ENCODE measurements at places on chromosomes 11 and 22.

DNA sequence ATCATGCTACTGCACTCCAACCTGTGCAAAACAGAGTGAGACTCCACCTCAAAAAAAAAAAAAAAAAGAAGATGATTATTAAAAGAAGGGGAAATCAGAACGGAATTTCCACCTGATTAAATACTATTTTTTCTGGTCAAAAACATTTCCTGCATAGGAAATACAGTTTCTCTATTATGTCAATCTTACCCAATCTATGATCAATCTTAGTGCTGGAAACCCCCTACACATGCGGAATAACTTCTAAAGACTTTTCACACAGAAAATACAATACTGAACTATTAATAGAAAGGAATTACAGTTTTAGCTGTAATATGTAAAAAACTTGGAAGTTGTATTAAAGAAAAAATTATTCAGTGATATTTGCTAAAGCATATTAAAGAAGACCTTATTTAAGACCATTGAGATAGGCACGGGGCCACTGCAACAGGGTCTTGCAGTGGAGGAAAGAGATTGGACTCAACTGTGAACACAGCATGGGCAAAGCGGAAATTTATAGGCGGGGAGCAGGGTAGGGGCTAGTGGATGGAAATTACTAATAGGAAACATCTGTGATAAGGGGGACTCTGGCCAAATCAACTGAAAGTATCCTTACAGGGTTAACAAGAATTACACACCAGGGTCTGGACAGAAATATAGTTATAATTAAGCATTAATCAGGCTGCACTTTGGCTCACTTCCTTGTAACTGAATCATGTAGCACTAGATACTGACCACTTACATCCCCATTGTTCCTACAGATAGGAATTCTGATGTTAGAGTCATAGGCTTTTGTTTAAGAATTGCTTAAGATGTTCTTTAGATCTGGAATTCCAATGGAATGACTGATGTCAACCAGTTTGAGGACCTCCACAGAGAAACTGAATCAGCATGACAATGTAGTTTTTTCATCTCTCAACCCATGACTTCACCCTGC lies 411.5 kb upstream of the DDI1 start:
- DNase-seq, result no peak
- H3K27ac ChIP-seq, result no peak overlapping the region

GRCh38 chr11:42412590-42412989 lies 899.2 kb upstream of the API5 start:
- no peaks in the 10 kb centered on the region for H3K27me3 ChIP-seq
- no peaks in the 10 kb centered on the region for H3K4me1 ChIP-seq
- H3K36me3 ChIP-seq, result no peaks in the 10 kb centered on the region
- no peak for DNase-seq
- no peak overlapping the region for H3K4me3 ChIP-seq

GRCh38 chr11:43523632-43524031 lies 156.9 kb upstream of the HSD17B12 start:
- H3K27ac ChIP-seq, result no peak overlapping the region
- H3K36me3 ChIP-seq, result no peaks in the 10 kb centered on the region
- DNase-seq, result no peak
- H3K4me1 ChIP-seq, result no peaks in the 10 kb centered on the region
- no peak overlapping the region for H3K4me3 ChIP-seq

GRCh38 chr11:118396097-118396501 lies 5.3 kb upstream of the ATP5MG start:
- no peaks in the 10 kb centered on the region for H3K27me3 ChIP-seq
- H3K4me3 ChIP-seq, result no peak overlapping the region
- H3K36me3 ChIP-seq, result peaks cover 76% of the 10 kb centered on the region
- no peak for DNase-seq

DNA sequence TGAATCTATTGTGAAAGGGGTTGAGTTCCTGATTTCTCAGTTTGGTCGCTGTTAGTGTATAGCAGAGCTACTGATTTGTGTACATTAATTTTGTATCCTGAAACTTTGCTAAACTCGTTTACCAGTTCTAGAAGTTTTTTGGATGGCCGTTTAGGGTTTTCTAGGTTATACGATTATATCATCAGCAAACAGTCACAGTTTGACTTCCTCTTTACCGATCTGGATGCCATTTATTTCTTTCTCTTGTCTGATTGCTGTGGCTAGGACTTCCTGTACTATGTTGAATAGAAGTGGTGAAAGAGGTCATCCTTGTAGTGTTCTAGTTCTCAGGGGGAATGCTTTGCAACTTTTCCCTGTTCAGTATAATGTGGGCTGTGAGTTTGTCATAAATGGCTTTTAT lies 24.6 kb upstream of the OOSP4B start:
- no peaks in the 10 kb centered on the region for H3K36me3 ChIP-seq
- no peak for DNase-seq
- H3K4me3 ChIP-seq, result no peak overlapping the region
- no peaks in the 10 kb centered on the region for H3K4me1 ChIP-seq

DNA sequence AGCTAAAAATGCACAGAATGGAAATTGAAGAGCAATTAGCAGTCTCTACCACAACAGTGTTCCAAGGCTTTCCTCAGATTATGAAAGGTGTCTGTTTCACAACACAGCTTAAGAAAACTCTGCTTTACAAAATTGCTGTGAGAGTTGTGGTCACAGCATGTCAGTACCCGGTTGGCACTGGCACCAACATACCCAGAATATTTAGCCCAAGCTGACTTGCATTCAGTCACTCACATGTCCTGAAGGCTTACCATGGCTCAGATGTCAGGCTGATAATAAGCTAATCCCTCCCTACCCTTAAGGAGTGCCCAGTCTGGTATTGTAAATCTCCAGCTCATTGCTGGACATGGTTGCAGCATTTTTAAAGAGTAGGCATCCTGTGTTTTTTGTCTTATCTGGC lies 14.9 kb downstream of the NCR3LG1 start:
- no peaks in the 10 kb centered on the region for H3K27me3 ChIP-seq
- no peak for DNase-seq
- peaks cover 7% of the 10 kb centered on the region for H3K36me3 ChIP-seq
- peaks cover 7% of the 10 kb centered on the region for H3K4me1 ChIP-seq
- H3K4me3 ChIP-seq, result no peak overlapping the region

DNA sequence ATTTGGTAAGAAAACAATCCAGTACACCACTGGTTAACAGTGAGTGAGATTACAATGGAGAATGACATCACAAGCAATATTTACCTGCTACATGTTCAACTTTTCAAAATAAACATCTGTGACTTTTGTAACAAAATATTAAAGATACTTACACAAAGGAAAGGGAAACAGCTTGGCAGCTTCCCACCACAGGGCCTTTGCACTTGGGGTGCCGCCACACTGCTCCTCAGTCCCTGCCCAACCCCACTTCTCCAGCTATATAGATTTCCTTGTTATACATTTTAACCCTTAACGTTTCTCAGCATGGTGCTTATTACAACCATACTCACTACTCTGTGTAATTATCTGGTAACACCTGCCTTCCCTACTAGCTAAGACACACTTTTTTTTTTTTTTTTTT lies 10.9 kb downstream of the KMT5B start:
- H3K4me3 ChIP-seq, result no peak overlapping the region
- H3K4me1 ChIP-seq, result peaks cover 76% of the 10 kb centered on the region
- no peak for DNase-seq
- H3K36me3 ChIP-seq, result no peaks in the 10 kb centered on the region

- DNase-seq, result no peak
- no peak overlapping the region for H3K4me3 ChIP-seq
- no peaks in the 10 kb centered on the region for H3K36me3 ChIP-seq
- H3K27ac ChIP-seq, result no peak overlapping the region
- no peaks in the 10 kb centered on the region for H3K4me1 ChIP-seq
These were observed 308.7 kb upstream of the ZC3H12C start for GRCh38 chr11:109784536-109784935.

- no peaks in the 10 kb centered on the region for H3K27me3 ChIP-seq
- peaks cover 36% of the 10 kb centered on the region for H3K36me3 ChIP-seq
- H3K27ac ChIP-seq, result peak overlapping the region; percentile 46
- peaks cover 5% of the 10 kb centered on the region for H3K4me1 ChIP-seq
These were observed 37.4 kb upstream of the ST14 start for GRCh38 chr11:130122141-130122575.

GRCh38 chr11:2704896-2705606 lies 5.3 kb upstream of the KCNQ1OT1 start:
- H3K27ac ChIP-seq, result no peak overlapping the region
- peak; percentile 72 for DNase-seq
- H3K27me3 ChIP-seq, result no peaks in the 10 kb centered on the region
- peaks cover 20% of the 10 kb centered on the region for H3K4me1 ChIP-seq

- no peaks in the 10 kb centered on the region for H3K36me3 ChIP-seq
- peaks cover 7% of the 10 kb centered on the region for H3K4me1 ChIP-seq
- peak within 1 kb of the TSS; percentile 58 for H3K27ac ChIP-seq
- DNase-seq, result peak; percentile 79
- peak within 1 kb of the TSS; percentile 71 for H3K4me3 ChIP-seq
These were observed at the start of gene CD44 for GRCh38 chr11:35138943-35139721. CD44 (plus strand) TSS chr11:35139171; CDS start chr11:35139304, 133 bp downstream.

DNA sequence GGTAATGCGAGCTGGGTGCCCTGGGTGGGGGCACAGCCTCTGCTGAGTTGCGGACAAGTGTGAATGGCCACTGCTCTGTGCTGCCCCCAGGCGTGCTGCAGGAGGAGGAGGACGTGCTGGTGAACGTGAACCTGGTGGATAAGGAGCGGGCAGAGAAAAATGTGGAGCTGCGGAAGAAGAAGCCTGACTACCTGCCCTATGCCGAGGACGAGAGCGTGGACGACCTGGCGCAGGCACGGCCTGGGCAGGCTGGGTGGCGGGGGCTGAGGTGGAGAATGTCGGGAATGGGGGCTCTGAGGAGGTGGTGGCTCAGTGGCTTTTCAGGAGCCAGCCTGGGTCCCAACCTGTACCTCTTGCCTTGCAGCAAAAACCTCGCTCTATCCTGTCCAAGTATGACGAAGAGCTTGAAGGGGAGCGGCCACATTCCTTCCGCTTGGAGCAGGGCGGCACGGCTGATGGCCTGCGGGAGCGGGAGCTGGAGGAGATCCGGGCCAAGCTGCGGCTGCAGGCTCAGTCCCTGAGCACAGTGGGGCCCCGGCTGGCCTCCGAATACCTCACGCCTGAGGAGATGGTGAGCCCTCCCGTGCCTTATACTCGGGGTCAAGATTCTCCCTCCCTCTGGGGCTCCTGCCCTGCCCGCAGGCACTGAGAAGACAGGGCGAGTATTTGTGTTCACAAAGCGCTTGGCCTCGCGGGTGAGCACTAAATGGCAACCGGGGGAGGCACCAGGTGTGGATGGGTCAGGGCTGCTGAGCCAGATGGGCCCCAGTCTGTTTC lies 4.6 kb downstream of the SART1 start:
- no peak for DNase-seq
- no peak overlapping the region for H3K4me3 ChIP-seq
- peaks cover 66% of the 10 kb centered on the region for H3K36me3 ChIP-seq
- H3K27me3 ChIP-seq, result no peaks in the 10 kb centered on the region

DNA sequence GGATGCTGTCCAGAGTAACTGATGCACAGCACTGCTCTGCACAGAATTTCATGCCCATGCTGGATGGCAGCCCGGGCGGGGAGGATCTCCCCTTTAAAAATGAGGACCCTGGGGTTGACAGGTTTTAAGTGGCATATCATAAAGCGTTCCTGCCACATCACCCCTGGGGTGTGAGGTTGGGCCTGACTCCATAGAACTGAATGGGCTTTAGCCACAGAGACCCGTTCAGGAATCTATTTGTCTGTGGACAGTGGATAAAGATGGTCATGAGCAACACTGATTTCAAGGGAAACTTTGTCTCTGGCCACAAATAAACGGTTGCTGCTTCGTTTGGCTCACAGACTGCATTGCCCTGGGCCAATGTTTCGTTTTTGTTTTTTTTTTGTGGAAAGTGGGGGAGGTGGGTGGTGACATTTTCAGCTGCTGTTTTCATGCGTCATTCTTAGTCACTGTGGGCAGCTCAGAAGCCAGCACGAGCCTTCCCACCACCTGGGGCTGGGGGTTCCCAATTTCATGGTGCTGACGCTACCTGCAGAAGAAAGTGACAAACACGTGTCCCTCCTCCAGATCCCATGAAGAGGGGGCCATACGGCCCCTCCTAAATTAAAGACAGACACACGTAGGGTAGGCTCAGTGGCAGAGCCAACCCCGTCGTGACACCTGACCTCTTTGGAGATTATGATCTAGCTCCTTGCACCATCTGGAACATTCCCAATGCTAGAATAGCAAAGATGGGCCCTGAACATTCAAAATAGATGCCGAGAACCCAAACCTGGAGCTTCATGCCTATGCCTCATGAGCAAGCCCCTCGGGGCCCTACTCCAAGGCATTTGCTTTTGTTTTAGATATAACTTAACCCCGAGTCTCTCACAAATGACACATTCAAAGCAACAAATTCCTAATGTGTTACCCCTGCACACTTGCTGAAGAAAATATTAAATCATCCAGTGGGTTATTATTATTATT lies 54.8 kb upstream of the PHF21B start:
- no peaks in the 10 kb centered on the region for H3K27me3 ChIP-seq
- no peak overlapping the region for H3K27ac ChIP-seq
- H3K4me3 ChIP-seq, result no peak overlapping the region

GRCh38 chr11:95704865-95705264 lies 84.7 kb downstream of the FAM76B start:
- DNase-seq, result no peak
- peaks cover 2% of the 10 kb centered on the region for H3K4me1 ChIP-seq
- H3K36me3 ChIP-seq, result no peaks in the 10 kb centered on the region
- H3K27me3 ChIP-seq, result no peaks in the 10 kb centered on the region
- no peak overlapping the region for H3K4me3 ChIP-seq

DNA sequence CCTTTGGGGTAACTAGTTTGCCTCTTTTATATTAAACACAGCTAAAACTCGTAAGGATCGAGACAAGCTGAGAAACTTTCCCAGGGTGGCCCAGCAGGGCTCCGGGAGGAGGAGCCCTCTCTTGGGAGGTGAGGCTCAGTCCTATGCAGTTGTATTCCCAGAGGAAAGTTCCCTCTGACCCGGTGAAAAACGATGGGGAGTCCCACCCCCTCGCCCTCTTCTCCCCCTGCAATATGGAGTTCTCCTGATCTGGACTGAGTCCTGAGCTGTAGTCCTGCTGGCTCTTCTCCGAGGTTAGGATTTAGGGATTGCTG lies 1.3 kb downstream of the NTM start:
- H3K27ac ChIP-seq, result no peak overlapping the region
- H3K36me3 ChIP-seq, result no peaks in the 10 kb centered on the region
- peaks cover 54% of the 10 kb centered on the region for H3K27me3 ChIP-seq
- H3K4me1 ChIP-seq, result no peaks in the 10 kb centered on the region
- no peak for DNase-seq
- no peak overlapping the region for H3K4me3 ChIP-seq

DNA sequence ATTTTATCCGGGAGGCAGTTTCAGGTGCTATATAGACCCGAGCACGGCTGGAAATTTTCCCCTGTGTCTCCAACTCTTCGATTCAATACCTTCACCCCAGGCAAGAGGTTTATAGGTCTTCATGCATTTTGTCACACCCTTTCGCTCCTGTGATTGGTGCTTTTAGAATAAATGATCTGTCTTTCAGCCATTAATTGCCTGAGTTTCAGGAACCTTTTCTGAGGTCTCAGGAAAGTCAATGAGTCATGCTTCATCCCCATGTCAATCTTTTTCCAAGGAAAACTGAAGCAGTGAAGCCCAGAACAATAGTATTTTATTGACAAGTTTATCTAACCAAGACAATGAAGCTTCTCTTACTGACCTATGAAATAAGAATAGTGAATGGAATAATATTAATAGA lies 29.9 kb downstream of the FAM181B start:
- no peaks in the 10 kb centered on the region for H3K4me1 ChIP-seq
- peaks cover 2% of the 10 kb centered on the region for H3K27me3 ChIP-seq
- no peak overlapping the region for H3K27ac ChIP-seq
- no peaks in the 10 kb centered on the region for H3K36me3 ChIP-seq

GRCh38 chr11:7949934-7950333 lies 8.4 kb upstream of the OR10A3 start:
- H3K27me3 ChIP-seq, result no peaks in the 10 kb centered on the region
- H3K36me3 ChIP-seq, result no peaks in the 10 kb centered on the region
- no peaks in the 10 kb centered on the region for H3K4me1 ChIP-seq
- no peak overlapping the region for H3K27ac ChIP-seq
- H3K4me3 ChIP-seq, result no peak overlapping the region

Data from psoas muscle (tissue), 8 donors.